ENCODE measurements at places on chromosomes 6 and 20. TPM values are rescaled to one million over a fixed set of nuclear protein-coding genes. Genes with fewer than 3 reads are reported as not detected.

Gene ANKRD66
- polyA plus RNA-seq = not detected

Gene UNC5CL
- 0.11 TPM for polyA plus RNA-seq

Gene IMPG1
- not detected for polyA plus RNA-seq

DNA sequence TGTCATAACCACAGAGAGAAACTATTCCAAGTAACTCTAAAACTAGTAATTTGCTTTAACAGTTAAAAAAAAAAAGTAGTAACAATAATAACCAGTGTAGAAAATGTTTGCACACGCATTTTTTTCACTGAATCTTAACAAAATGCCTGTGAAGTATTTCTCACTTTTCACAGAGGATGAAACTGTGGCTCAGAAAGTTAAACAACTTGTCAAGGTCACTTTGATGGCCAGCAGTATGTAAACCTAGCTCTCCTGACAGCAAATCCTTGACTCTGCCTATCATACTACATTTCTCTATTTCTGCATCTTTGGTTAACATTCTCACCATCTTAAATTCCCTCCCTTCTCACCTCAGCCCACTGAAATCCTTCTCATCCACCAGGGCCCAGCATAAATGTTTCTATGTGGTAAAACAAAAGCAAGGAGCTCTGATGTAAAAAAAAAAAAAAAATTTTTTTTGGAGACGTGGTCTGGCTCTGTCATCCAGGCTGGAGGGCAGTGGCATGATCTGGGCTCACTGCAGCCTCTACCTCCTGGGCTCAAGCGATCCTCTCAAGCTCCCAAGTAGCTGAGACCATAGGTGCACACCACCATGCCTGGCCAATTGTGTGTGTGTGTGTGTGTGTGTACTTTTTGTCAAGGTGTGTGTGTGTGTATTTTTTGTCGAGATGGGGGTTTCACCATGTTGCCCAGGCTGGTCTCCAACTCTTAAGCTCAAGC is 26.1 kb upstream of the ZC3H12D start:
- H3K27ac ChIP-seq = no peak overlapping the region
- no peaks in the 10 kb centered on the region for H3K36me3 ChIP-seq
- no peaks in the 10 kb centered on the region for H3K4me1 ChIP-seq
- no peaks in the 10 kb centered on the region for H3K27me3 ChIP-seq
- H3K4me3 ChIP-seq = no peak overlapping the region

- H3K4me1 ChIP-seq = no peaks in the 10 kb centered on the region
- no peak overlapping the region for H3K27ac ChIP-seq
- DNase-seq = no peak
Observed at GRCh38 chr6:40556881-40557280, 30.3 kb downstream of the LRFN2 start.

GRCh38 chr20:5680192-5680591 is 70.0 kb upstream of the SHLD1 start:
- DNase-seq = no peak
- no peaks in the 10 kb centered on the region for H3K36me3 ChIP-seq
- peaks cover 1% of the 10 kb centered on the region for H3K27me3 ChIP-seq
- no peak overlapping the region for H3K27ac ChIP-seq
- no peak overlapping the region for H3K4me3 ChIP-seq

DNA sequence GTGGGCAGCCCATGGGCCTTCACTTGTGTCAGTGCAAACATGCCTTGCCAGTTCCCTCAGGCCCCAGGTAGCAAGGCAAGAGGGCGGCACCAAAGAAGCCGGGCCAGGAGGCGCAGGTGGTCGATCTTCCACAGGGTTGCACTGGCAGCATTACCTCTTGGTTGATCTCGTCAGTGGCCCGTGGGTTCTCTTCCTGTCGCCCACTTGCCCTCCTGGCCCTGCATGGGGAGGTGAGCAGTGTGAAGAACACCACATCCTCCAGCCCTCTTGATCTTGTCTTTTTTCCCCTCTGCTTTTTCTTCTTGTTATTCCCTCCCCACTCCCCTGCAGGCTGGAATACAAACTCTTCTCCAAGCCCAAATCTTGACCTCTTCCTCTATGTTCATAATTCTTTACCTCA is 3.0 kb upstream of the CST11 start:
- no peak for DNase-seq
- no peaks in the 10 kb centered on the region for H3K4me1 ChIP-seq
- H3K27me3 ChIP-seq = no peaks in the 10 kb centered on the region
